Hepatocyte (in vitro differentiated cells): ENCODE measurements at places on chromosomes 5 and 9.

DNA sequence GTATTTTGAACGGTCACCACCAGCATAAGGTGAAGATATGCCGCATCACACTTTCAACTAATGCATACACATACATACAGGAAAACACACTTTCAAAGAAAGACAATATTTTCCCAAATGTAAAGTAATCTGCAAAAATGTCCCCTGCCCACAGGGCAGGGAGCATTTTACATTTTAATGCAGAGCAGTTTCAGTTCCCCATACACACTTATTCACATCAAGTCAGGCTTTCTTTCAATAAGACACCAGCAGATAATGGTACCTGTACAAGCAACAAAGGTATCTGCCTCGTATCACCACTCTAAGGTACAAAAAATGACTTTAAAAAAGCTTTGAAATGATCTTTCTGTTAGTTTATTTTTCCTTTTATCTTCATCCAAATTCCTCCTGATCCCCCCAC is 247.1 kb upstream of the CCNG1 start:
- DNase-seq: no peak

DNA sequence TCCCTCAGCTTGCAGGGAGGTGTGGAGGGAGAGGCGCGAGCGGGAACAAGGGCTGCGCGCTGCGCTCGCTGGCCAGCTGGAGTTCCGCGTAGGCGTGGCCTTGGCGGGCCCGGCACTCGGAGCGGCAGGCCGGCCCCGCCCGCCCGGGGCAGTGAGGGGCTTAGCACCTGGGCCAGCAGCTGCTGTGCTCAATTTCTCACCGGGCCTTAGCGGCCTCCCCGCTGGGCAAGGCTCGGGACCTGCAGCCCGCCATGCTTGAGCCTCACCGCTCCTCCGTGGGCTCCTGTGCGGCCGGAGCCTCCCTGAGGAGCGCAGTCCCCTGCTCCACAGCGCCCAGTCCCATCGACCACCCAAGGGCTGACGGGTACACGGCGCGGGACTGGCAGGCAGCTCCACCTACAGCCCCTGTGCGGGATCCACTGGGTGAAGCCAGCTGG is 1516.4 kb downstream of the EFNA5 start:
- no peak for DNase-seq

DNA sequence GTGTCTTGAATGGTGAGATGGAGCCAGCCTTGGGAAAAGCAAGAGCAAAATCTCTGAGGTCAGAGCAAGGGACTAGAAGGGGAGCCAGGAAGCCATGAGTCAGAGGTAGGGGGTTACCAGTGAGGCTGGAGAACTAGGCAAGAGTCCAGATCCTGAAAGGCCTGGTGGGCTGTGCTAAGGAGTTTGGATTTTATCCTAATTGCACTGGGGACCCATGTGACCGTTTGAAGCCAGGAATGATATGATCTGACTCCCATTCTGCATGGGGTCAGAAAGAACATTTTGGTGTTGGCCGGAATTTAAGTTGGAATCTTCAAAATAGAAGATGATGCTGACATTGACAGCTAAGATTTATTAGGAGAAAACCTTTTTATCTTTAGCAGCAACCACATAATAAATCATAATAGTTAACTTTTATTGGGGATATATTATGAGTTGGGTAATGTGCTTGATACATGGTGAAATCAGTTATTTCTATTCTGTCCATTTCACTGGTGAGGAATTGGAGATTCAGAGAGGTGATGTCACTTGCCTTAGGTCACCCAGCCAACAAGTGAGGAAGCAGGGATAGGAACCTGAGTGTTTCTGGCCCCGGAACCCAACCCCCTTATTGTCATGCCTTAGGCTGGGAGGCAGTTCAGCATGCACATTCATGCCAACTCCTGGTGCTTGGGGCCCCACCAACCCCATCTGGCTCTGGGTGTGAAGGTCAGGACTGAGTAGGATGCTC is 61.5 kb upstream of the RARS1 start:
- no peak for DNase-seq

- peak; percentile 54 for DNase-seq
These were observed 701 bp upstream of the ZNF462 start for GRCh38 chr9:106862110-106862820.

DNA sequence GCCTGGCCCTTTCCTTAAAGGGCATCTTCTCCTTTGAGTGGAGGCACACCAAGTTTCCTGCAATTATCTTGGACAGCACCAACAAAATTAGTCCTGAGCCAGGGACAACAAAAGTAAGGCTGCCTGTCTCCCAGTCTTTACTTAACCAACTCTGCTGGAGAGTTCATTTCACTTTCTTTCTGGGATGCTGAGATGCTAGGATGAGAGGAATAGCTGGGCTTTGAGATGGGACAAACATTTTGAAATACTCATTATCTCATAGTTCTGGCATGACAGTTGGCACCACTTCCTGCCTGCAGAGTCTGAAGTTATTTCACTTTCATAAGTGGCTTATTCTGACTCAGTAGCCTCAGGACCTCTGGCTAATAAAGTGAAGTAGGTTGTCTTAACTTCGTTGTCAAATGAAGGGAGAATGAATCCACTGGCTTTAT is 157.0 kb downstream of the C9orf152 start:
- DNase-seq: no peak
